ENCODE measurements at places on chromosomes 16 and 17.

DNA sequence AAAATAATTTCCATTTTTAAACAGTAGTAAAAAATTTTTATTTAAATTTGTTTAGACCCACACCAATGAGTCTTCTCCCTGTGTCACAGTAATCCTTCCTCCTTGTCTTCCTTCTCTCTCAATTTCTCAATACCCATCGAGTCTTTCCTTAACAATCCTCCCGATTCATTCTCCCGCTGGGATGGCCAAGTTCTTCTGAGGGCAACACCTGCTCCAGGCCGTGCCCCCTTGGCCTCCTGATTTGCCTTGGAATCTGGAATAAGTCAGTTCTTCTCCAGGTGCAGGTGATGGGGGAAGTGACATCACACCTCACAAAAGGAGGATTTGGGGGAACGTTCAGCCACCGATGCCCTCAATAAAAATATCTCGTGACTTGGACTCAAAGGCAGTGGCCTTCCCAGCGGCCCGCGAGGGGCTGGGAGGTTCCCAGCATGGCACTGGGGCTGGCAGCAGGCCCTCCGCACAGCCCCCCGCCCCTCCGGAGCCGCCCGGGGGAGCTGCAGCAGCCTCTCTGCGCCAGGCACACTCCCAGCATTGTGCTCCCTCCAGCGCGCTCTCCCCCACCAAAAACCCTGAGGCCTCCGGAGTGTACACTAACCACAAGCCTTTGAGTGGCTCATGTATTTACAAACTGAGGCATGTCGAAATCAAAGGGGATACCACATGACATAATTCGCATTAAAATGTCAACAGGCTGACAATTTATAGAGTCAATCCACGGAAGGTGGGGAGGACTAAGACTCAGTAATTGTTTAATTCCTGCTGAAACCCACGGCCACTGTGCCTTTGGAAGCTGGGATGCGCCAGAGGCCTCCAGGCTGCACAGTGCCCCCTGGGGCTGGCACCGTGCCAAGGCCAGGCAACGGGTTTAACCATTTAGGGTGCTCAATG, 120.5 kb downstream of the ZFHX3 start:
- no peak for DNase-seq

- DNase-seq, result peak; percentile 53
These were observed 6.4 kb downstream of the C16orf86 start for GRCh38 chr16:67672739-67673662.

DNA sequence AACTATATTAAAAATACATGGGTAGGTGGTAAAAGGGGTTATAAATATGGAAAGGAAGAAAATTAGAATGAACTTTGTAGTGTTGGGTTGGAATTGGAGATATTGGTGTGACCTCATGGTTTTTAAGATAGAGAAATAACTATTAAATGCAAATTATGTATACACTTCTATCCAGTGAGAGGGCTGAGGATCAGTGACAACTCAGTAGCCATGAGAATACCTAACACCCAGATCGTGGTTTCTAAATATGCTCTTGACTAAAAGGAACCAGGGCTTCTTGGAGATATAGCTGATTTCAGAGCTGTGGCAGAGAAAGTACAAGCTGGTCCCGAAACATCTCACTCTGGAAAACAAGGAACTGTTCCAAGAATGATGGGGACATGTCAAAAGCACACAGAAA, 44.4 kb downstream of the SLC6A4 start:
- DNase-seq, result no peak

- DNase-seq, result no peak
These were observed 2.0 kb upstream of the KRT24 start for GRCh38 chr17:40705584-40705983.

- DNase-seq, result no peak
These were observed 1.4 kb upstream of the TSPOAP1 start for GRCh38 chr17:58329810-58330537.

- no peak for DNase-seq
These were observed 10.1 kb downstream of the TBC1D24 start for GRCh38 chr16:2484898-2485508.

DNA sequence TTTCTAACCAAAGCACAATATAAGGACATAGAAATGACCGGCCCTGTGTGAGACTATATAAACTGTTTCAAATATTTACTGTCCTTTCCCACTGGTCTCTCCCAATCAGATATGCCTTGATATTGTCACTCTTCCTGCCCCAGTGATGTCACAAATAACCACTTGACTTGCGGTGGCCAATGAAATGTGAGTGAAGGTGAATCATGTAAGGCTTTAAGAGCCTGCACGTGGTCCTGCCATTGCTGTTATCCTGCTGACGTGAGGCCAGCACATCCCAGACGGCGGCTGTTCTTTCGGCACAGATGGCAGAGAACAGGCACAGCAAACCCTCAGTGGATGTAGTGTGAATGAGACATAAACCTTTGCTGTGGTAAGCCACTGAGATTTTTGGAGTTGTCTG, 5.4 kb upstream of the KLHL11 start:
- DNase-seq, result no peak
